ENCODE measurements at places on chromosomes 11 and 22. TPM values are rescaled to one million over a fixed set of nuclear protein-coding genes. Genes with fewer than 3 reads are reported as not detected.
A peak's percentile ranks its signal among the peaks of the same experiment; 100 is the strongest.

Gene GAS2
- 6.9 TPM for polyA plus RNA-seq

Gene CHRDL2
- polyA plus RNA-seq, result 4.0 TPM

DNA sequence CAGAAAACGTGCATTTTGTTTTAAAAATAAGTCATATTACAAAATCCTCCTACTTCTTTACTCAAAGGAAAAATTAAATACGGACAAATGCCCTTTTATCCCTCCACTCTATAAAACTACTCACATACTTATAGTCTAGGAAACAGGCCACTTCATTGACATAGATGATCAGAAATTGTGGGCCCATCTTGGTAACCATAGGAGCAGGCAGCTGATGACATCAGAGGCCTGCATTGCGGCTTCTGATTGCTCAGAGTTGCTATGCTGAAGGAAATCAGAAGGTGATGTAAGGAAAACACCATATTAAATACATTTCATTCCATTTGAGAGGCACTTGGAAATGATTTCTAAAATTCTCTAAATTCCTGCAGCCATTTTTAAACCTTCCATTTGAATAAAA, 27.0 kb downstream of the FAM76B start:
- no peak for DNase-seq

- DNase-seq, result peak; percentile 68
Measured at GRCh38 chr11:114280696-114281095, 15.5 kb upstream of the NNMT start.

DNA sequence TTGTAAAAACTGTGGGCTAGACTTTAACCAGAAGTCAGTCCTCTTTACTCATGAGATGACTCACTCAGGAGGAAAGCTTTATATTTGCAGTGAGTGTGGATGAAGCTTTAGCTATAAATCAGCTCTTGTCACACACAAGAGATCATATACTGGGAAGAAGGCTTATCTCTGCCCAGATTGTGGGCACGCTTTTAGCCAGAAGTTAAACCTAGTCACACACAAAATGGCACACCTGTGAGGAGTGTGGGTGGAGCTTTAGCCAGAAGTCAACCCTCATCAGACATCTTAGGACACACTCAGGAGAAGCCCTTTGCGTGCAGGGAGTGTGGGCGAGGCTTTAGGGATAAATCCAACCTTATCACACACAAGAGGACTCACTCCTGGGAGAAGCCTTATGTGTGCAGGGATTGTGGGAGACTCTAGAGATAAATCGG, 706.9 kb upstream of the LUZP2 start:
- no peak for DNase-seq

Gene SNAP29
- polyA plus RNA-seq, result 22.2 TPM

DNA sequence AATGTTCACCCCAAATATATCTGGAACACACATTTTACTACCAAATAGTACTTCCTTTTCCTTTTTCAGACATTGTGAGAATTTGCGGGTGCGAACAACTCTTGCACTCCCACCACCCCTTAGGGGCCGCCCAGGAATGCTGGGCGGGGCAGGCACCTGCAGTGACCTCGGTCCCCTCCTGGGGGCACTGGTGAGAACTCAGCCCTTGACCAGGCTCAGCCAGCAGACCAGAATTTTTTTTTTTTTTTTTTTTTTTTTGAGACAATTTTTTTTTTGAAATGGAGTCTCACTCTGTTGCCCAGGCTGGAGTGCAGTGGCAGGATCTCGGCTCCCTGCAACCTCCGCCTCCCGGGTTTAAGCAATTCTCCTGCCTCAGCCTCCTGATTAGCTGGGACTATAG, 75.8 kb downstream of the ARHGAP8 start:
- no peak for DNase-seq
